Left cardiac atrium (tissue), 4 donors: ENCODE measurements at places on chromosomes 5 and 9.

GRCh38 chr5:168899264-168899663, 320.1 kb upstream of the PANK3 start:
- DNase-seq = no peak

GRCh38 chr9:68991457-68991856, 22.5 kb downstream of the PRKACG start:
- no peak for DNase-seq

DNA sequence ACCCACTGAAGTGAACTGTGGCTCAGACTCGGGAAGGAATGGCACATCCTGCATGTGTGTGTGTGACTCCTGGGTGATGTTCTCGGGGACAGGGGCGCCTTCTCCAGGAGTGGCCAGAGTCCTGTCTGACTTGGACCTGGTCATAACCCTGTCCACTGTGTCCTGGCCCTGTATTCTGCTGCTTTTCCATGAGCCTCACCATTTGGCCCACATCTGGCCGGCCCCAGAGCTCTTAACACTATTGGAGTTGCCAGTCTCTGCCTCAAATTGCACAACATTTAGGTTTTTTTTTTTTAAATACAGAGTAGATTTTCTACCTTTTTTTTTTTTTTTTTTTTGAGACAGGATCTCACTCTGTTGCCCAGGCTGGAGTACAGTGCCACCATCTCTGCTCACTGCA, 278.3 kb upstream of the TUT7 start:
- DNase-seq = no peak

- DNase-seq = no peak
These were observed 1668.0 kb upstream of the NUDT12 start for GRCh38 chr5:105230516-105231157.

- DNase-seq = no peak
These were observed 420.0 kb downstream of the SEMA5A start for GRCh38 chr5:9125852-9126251.

GRCh38 chr5:106658150-106658549, 1012.6 kb downstream of the EFNA5 start:
- DNase-seq = no peak

DNA sequence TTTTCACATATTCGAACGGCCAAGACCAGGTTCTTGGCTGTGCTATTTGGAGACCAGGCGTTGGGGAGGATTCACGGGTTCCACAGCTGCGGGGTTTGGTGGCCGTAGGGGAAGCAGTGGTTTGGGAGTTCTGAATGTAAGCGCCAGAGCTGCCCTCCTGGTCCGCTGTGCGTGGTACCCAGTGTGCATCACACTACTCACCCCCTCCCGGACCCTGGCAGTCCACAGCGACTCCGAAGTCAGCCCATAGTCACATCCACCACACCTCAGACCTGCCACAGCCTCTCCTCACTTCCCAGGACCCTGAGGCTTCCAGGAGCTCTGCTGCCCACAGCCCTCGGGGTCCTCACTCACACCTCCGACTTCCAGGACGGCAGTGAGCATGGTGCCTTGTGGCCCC, 26.8 kb downstream of the AMBP start:
- DNase-seq = no peak
